ENCODE measurements at places on chromosomes 4 and X.

DNA sequence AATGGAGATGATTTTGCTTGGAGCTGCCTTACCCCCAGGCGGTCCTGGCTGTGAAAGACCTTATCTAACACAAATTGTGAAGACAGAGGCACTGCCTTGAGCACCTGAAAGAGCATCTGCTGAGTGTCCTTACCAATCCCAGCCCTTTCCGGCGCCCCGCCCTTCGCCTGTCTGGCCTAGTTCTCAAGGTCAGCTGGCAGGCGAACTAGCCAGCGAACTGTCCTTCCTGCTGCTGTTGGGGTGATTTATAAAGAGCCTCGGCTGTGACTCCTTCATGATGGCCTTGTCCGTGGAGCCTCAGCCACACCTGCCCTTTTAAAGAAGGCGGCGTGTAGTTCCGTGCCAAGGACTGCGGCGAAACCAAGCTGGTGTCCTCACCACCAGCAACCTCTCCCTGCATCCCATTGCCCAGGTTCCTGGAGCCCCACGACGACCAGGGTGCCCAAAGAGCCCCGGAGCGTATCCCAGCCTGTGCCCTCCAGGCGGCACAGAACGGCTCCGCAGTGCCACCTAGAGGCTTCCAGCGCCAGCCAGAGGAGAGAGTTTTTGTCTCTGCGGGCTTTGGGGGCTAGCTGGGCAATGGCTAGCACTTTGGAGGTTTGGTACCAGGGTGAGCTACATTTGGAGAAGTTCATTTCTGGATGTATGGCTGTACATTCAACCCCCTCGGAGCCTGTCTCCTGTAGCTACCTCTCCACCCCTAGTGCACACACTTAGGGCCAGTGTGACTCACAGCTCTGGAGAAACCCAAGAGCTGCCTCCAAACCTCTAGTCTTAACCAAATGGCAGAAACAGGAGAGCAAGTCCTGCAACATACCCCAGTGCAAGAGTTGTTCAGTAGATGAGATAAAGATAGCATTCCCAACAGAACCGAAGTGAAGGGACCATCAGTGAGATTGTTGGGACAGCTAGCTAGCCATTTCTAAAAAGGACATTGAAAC, 36.8 kb upstream of the VMA21 start:
- peak; percentile 65 for DNase-seq

DNA sequence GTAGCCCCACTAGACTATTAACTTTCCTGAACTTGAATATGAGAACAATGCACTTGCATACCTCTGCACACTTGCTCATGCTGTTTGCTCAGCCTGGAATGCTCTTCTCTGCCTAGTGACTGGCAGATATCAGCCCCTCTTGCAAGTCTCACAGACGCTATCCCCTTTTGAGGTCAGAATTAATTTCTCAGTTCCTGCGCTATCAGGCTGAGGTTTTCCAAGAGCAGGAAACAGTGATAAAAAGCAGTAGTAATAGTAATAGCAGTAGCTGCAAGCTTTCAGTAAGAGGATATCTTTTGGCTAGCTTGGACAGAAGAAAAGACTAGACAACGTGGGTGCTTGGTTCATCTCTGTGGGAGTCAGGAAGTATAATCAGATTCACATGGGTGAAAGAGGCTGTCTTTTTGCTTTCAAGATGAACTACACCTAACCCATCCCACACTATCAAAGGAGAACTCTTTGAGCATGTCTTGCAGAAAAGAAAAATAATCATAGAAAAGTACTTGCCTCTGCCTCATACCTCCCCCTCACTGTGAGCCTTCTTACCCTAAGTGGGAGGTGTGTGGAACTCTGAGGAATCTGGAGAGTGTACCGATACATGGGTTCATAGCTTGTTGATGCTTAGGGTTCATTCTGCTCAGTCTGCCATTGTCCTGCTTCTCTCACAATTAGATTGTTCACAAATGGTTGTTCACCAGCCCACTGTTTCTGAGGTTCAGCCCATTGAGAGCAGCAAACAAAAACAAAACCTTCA, 11.3 kb upstream of the DRP2 start:
- DNase-seq = no peak

DNA sequence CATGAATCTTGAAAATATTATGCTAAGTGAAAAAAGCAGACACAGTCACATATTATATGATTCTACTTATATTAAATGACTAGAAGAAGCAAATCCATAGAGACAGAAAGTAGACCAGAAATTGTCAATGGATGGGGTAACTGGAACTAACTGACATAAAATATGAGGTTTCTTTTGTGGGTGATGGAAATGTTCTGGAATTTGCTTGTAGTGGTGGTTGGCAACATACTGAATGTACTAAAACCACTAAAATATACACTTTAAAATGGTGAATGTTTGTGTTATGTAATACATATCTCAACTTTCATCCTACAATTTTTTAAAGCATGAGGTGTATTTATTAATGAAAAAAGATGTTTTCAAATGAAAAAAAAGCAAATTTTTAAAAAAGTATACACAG, 14.7 kb downstream of the CNOT6L start:
- DNase-seq = no peak

DNA sequence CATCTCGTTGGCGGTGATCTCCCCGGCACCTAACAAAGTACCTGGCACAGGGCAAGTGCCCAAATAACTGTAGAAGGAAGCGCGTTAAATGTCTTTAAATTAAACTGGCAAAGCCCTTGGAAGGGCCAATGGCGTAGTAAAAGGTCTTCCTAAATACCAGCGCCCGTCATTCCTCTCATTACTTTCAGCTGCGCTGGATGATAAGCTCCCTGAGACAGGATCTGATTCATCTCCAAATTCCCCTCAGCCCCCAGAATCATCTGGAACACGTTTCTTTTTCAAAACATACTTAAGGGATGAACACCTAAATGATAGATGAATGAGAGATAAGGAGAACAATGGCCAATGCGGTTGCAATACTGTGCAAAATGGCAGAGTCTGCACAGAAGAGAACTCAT, 95.1 kb downstream of the AFAP1 start:
- no peak for DNase-seq

- no peak for DNase-seq
Measured at GRCh38 chr4:19944251-19944650, 307.5 kb upstream of the SLIT2 start.

DNA sequence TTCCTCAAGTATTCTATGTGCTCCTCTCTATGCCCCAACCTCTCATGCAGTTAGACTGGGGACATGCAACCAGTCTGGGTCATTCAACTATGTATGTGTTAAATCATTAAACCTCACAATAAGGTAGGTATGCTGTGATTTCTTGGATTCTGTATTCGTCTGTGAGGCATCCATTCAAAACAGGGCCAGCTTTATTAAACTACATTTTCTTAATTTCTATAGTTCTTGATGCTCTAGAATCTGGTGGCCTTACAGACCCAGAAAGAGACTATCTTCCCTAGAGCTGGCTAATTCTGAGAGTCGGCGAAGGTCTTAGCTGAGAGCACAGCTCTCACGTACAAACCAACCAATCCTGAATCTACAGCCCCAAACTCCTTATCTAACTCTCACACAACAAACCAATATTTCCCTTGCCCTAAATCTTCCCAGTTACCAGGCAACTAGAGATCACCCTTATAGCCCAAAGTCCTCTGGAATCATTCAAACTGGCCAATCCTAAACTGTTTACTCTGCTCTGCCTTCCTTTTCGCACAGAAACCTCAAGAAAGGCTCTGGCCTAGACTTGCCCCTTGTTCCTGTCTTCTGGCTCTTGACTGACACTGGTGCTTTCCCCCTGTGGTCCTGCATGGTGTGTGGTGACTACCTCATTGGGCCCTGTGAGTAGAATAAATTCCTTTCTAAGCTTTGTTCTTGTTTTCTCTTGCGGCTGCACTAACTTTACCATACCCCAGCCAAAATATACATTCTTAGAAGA, 203.5 kb upstream of the TET2 start:
- no peak for DNase-seq

DNA sequence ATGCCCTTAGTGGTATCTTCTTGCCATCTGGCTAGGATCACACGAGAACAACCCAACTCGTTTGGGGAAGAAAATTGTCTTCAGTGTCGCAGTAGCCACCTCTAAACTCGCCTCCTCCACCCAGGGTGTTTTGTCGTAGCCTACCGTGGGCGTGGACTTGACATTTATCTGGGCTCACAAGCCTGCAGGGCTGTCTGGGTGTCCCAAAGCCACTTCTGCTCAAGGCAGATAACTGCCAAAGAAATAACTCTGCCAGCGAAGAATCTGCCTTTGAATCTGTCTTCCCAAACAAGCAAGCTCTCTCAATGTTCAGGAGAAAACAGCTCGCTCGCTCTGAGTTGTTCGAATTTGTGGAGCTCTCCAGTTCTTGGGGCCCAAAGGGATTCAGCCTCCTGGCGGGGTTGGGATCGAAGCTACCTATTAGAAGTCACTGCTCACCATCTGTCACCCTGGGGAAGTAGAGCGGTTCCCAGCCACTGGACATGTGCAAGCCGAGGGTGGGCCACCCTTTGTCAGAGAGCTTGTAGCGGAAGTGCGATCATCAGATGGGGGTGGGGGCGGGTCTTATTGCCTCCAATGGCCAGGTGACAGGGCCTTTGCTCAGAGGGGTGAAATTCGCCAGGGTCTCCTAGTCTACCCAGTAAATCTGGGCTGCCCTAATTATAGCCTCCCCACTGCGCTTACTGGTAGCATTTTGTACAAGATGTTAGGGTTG, 14.8 kb downstream of the BLOC1S4 start:
- peak; percentile 25 for DNase-seq

GRCh38 chrX:39309018-39309635, 507.9 kb downstream of the MID1IP1 start:
- DNase-seq = peak; percentile 62

DNA sequence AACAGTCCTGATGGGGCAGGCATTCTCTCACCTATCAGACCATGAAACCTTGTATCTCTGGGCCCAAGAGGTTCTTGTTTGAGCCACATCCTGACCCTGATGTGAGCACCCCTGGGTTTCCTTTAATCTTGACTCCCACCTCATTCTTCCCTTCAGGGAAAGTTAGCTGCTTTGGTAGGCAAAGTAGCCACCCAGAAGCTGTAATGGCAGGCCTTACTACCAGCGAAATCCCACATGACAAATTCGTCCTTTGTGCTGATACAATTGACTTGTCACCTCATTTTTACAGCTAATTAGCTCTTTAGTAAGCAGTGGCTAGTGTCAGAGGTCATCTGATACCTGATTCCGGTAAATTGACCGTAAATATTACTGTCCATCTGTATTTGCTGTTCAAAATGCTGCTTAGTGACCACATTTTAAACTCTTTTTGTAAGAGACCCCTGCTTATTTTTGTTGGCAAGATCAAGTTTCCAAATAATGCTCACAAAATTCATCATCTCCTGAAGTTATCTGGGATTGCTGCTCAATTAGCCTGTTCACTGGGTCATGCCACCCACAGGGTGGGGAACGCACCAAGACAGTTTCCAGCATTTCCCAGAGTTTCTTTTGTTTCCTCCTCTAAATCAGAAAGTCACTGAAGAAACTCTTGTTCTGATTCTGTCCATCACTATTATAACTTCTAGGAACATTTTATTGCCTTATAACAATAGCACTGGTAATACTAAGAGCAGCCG, 329.7 kb downstream of the GPAT3 start:
- DNase-seq = no peak

DNA sequence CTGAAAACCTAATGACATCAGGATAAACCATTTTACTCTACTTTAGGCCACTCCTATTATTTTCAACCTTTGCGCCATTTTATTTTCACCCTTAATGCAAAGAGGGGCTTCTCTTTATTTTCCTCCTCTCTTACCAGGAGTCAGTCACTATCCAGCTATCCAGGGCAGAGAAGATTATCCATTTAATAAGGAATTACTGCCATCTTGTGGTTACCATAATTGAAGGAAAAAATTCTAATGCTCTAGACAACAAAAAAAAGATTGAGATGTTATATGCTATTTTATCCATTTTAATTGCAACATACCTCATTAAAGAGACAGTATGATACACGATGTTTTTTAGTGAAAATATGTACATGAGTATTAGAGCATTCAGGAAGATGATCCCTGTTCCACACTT, 514.5 kb upstream of the FAM241A start:
- no peak for DNase-seq

DNA sequence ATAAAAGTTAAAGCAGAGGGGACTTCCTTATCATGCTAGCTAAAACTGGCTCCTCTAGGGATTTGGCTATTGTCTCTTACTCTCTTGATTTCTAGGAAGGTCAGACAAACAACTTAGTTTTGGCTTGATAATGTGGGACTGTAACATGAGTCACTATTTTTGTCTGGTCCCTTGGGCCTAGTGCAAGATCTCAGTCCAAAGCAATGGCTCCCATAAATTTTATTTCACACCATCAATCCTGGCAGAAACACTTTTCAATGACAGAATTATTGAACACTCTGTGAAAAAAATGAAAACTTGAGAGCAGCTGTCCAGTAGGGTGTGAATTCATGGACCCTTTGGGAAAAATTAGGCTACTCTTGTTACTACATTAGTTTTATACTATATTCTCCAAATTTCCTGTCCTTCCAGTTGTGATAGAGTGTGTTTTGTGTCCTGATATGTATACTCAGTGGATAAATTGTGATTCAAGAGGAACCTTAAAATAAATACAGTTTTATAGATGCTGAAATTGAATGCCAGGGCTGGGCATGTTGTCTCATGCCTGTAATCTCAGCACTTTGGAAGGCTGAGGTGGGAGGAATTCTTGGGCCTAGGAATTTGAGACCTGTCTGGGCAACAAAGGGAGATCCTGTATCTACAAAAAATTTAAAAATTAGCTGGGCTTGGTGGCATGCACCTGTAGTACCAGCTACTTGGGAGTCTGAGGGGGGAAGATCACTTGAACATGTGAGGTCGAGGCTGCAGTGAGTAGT, 10.8 kb upstream of the SNCA start:
- DNase-seq = no peak

DNA sequence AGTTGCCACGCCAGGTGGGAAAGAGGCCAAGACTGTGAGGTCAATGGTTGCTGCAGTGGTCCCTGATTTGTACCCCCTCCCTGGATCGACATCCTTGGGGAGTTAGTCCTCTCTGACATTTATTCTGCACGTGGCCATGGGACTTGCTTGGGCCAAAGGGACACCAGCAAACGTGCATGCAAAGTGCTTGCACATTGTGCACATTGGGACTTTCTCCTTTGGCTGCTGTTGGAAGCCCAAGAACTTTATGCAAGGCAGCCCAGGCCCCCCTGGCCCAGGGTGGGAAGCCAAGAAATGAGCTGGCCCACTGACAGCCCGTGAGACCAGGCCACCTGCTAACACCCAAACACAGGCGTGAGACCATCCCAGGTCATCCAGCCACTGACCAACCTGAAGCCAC, 38.1 kb downstream of the SLC2A9 start:
- no peak for DNase-seq

- no peak for DNase-seq
Measured at GRCh38 chr4:31983246-31983645, 1263.1 kb downstream of the PCDH7 start.

- no peak for DNase-seq
Measured at GRCh38 chr4:173272996-173273395, 61.2 kb downstream of the HMGB2 start.

All from activated T-cell treated with anti-CD3 and anti-CD28 coated beads, Interleukin-2, amount 50 U/mL, for 24 hours (primary cell).